Muscle of leg (tissue), 16 donors: ENCODE measurements at places on chromosomes 1 and 21.
A peak's percentile ranks its signal among the peaks of the same experiment; 100 is the strongest.

DNA sequence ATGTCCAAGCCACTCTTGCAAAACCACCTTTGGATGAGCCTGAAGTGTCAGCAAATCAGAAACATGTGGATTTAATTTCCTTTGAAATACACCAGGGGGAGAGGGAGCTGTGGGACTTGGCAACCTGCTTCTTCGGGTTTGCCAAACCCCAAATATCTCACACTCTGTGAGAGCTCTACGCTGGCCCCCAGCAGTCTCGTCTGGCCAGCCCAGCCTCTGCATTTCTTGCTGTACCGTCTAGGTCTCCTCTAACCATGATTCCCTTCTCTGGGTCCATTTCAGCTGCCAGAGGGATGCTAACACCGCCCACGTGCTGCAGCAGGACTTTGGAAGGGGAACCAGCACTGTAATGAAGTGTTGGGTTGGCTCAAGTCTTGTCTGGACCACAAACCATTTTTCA, 114.6 kb downstream of the MRPS6 start:
- DNase-seq = peak; percentile 72

- peak; percentile 80 for DNase-seq
These were observed 1.3 kb downstream of the COL24A1 start for GRCh38 chr1:86155051-86155806.

DNA sequence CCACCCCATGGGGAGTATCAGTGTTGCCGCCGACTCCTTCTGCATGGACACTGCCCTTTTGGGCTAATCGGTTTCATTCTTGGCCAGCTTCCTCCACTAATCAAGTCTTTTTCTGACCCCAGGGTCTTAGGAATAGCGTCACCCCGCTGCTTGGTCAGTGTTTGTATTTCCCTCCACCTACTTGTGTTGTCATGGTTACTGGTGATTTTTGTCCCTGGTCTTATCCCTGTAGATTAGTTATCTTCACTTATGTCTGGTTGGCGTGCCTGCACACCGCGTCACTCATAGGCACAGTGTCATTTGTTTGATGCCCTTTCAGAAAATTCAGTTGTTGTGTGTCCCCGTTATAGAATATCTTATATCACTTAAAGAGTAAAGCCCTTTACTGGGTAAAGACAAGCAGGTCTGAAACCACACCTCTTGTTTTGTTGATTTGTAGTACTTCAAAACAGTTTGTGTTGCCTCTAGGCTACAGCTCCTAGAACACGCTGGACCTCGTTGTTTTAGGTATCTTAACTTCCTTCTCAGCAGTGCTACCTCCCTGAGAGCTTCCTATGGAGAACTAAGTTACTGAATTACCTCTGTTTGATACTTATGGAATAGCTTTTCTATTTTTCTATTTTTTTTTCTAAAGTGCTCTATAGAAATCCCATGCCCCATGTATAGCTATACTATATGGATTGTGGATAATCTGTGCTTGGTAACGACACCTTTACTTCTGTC, 868 bp downstream of the PPP1R12B start:
- DNase-seq = peak; percentile 79

DNA sequence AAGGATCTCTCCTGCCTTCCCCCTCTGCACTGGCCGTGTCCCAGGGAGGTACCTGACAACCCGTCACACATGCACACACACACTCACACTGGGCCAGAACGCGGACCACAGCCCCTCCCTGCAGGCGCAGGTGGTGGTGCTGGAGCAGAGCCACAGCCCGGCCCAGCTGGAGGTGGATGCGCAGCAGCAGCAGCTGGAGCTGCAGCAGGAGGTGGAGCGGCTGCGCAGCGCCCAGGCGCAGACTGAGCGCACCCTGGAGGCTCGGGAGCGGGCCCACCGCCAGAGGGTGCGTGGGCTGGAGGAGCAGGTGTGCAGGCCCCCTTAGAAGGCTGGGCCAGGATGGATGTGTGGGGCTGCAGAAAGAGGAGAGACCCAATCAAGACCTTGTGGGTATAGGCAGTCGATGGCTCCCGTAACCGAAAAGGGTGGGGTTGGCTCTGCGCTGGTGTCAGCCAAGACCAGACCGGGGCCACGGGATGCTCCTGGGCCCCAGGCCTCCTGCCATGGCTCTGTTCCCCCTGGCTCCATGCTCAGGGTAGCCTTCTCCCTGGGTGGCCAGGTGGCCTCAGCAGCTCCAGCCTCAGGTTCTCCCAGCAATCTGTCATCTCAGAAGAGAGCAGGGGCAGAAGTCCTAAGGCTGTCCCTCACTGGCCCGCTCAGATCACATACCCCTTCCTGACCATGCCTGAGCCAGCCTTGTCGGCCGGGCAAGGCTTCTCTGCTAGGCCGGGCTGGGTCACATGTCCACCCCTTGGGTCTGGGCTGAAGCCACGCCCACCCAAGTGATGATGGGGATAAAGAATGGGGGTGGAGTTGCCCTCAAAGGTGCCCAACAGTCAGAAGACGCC, 8.9 kb downstream of the MFAP2 start:
- peak; percentile 66 for DNase-seq

DNA sequence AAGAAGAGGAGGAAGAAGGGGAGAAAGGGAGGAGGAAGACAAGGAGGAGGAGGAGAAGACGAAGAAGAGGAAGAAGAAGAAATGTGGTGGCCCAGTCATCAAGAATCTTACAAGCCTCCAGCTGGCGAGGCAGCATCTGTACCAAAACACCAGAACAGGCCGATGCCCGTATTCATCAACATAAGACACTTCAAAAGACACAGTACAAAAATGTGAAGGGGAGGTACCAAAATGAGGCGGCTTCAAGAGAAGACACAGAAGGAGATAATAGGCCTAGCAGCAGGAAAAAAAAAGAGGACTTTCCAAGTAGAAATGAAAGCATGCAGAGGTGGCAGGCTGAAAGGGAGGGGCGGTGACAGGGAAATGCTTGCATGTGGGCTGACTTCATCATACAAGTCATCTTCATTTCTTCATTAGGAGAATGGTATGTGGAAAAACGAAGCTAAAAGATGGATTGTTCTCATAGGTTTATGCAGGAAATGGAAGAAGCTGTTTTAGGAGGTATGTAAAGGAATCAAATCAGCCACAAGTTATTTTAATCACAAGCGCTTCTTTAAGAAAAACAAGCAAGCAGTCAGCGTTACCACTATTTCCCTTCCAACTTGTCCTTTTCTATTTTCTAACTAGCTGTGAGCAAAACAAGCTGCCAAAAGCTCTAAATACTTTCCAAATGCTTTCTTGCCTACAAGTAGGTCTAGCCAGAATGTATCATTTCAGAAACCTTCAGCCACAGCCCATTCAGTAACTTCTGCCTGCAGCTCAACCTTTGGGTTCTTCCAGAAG, 192.3 kb downstream of the SLC45A1 start:
- peak; percentile 95 for DNase-seq

- DNase-seq = no peak
These were observed 114.7 kb downstream of the PCNX2 start for GRCh38 chr1:233180641-233181364.

DNA sequence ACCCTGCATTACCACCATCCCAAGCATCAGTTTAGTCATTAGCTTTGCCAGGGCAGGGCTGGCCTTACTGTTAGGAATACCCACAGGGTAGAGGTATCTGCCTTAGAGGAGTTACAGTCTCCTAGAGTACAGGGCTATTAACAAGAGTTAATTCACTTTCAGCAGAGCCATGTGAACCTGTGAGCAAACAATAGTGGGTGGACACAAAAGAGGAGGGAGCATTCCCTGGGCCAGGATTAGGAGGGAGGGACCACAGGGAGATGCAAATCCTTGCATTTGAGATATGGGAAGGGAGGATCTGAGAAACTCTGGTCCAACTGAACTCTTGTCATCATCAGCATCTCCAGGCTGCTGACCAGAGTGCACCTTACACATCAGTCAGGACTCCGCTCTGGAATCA, 51.1 kb upstream of the IGSF21 start:
- no peak for DNase-seq

- DNase-seq = no peak
These were observed 31.6 kb downstream of the ZBTB8OS start for GRCh38 chr1:32618673-32619221.

- no peak for DNase-seq
These were observed 130.0 kb upstream of the ZNHIT6 start for GRCh38 chr1:85838238-85838637.

GRCh38 chr1:71364236-71364635, 283.4 kb upstream of the ZRANB2 start:
- DNase-seq = no peak

DNA sequence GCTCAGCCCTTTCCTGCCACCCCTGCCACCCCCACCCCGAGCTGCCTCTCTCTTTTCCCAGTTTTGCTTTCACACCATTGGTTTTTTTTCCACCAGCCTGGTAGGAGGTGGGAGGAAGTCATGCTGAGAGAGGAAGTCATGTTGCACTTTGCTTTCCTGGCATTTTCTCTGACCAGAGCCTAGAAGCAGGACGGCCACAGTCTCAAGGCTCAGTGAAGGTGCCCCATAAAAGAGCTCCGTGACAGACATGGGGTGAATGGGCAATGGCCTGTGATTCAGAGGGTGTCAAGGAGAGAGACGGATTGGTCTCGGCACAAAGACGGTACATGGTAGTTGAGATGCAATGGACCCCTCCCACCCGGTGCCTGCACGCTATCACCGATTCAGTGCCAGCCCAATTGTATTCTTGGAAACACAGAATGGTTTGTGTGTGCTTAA, 42.1 kb upstream of the DMRTB1 start:
- DNase-seq = no peak

DNA sequence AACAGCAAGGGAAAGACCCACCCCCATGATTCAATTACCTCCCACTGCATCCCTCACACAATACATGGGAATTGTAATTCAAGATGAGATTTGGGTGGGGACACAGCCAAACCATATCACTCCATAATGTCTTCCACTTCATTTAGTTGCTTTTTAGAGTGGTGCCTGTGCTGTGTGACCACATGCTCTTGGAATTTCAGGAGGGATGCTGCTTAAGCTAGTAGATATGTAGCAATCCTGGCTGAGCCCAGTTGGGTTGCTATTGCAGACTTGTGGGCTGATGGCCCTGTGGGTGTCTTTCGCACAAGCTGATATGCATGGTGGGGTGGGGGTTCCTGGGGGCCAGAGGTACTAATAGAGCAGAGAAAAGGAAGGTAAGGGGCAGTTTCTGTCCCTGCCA, 160.4 kb upstream of the SYT6 start:
- DNase-seq = no peak

DNA sequence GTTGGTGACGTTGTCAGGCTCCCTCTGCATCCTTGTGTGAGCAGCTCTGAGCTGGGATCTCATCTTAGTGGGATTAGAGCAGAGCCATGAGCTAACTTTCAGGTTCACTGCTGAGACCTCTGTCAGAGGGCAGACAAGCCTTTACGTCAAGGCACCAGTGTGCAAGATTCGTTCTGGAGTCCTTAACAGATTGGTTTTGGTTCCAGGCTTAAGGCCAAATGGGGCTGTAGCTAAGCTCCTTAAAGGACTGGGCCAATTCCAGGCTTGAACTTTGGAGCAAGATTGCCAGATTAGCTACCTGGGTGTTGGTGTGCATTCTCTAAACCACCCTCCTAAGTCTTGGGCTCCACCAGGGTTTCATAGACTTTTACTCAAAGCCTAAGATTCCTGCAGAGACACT, 52.6 kb upstream of the PDC start:
- DNase-seq = no peak

DNA sequence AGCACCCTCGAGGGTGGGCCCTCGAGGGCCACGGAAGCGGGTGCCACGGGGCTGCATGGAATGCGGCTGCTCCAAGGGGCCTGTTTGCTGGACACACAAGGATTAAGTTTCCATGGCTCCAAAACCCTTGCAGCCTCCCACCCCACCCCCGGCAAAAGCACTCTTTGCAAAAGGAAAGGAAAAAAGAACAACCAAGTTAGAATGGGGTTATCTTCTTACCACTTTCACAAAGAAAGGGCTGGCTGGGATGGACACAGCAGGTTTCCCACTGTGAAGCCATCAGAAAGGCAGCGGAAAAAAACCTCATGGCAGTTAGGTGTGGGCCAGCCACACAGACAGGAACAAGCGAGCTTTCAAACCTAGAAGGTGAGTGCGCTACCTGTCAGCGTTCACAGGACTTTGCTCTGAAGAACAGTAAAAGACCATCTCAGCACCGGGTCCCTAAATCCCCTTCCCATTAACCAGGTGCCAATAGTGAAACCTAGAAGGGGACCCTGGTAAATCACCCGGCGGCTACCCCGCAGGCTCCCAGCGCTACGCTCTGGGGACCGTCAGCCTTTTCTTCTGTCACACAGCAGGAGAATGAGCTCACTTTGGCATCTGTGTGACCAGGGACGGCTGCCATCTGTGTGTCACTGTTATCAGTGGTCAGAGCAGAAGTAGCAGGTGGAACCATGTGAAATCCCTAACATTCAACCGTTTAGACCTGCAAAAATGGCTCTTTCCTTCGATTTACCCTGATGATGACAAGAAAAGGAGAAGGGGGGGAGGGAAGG, 93.0 kb downstream of the SIM2 start:
- peak; percentile 31 for DNase-seq

DNA sequence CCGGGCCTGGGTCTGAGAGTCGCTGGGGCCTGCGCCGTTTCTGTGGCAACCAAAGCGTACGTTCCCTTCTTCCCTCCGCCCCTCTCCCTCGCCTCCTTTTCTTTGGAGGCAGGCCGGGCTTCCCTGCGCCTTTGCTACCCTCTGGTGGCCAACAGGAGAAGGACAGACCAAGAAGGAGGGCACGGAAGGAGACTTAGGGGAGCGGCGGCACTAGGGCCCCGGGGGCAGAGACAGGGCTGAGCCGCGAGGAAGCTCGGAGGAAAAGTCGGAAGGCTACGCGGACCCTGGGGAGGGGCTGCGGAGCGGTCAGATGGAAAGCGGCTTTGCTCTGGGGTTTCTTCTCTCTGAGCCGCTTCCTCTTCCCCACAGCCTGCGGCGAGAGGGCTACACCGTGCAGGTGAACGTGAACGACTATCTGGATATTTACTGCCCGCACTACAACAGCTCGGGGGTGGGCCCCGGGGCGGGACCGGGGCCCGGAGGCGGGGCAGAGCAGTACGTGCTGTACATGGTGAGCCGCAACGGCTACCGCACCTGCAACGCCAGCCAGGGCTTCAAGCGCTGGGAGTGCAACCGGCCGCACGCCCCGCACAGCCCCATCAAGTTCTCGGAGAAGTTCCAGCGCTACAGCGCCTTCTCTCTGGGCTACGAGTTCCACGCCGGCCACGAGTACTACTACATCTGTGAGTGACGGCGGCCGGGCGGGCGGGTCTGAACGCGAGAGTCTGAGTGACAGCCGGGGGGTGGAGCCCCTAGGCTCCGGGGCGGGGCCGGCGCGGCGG, 6.3 kb downstream of the EFNA3 start:
- peak; percentile 99 for DNase-seq

DNA sequence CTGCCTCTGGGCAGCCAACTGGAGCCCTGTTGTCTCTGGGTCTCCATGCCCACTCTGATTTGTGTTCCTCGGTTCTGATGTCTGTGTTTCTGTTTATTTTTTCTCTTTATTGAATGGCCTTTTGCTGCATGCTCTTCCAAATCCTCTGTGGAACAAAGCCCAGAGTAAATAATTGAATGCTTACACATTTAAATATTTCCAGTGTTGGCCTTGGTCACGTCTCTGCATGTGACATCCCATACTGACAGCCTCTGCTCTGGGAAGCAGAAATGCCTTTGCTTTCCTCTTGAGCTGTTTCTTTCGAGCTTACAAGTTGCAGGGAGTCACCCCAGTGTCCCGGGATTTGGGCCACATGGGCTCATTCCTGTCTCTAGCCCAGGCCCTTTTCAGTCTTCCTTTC, 267.9 kb downstream of the PTPRU start:
- DNase-seq = peak; percentile 81

- no peak for DNase-seq
These were observed 52.6 kb downstream of the SIK1 start for GRCh38 chr21:43374228-43374885.
